Stimulated activated CD8-positive, alpha-beta memory T cell treated with anti-CD3 and anti-CD28 coated beads, Interleukin-7, amount 100 ng/mL, for 1 hour (primary cell): ENCODE measurements at places on chromosomes 5 and 9.

GRCh38 chr5:116032991-116033390 lies 719 bp downstream of the ARL14EPL start:
- no peak for DNase-seq

- no peak for DNase-seq
Observed at GRCh38 chr5:108727236-108727650, 20.5 kb upstream of the FER start.

- DNase-seq: no peak
Observed at GRCh38 chr9:121282277-121283079, 14.5 kb downstream of the GSN start.

GRCh38 chr5:32504329-32504988 lies 59.9 kb upstream of the ZFR start:
- no peak for DNase-seq

- no peak for DNase-seq
Observed at GRCh38 chr9:33065157-33066076, 11.1 kb downstream of the SMU1 start.

DNA sequence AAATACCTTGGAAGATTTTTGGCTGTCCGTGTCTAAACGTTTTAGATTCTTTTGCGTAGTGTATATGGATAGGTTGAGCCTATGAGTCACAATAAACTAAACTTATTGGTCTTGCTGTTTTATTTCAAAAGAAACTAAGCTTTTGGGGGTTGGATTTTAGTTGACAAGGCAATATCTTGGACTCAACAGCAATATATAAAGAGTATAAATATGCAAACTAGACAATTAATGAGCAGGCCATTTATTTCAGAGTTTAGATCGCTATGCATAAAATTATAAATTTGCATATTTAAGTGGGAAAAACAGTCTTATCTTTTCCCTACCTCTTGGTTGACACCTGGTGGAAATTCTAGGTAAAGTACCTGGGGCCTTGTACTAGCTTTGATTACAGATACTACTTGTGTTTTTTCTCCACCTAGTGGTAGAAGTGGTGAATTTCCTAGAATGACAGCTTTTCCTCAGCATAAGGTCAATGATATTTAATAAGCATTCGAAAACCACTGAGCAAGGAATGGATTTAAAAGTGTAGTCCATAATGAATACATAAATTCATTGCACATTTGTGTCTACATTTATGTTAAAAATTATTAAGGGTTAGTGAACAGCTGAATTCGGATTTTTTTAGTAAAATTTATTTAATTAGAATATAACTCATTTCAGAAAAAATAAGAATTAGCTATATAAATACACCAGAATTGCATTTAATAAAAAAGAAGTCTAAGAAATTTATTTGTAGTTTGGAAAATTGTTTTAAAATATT lies 1.7 kb upstream of the ARRDC3 start:
- no peak for DNase-seq

- no peak for DNase-seq
Observed at GRCh38 chr5:1526190-1526631, 2.5 kb upstream of the LPCAT1 start.

- no peak for DNase-seq
Observed at GRCh38 chr9:108156270-108156998, 666.9 kb upstream of the KLF4 start.

- no peak for DNase-seq
Observed at GRCh38 chr5:176819476-176819875, 9.1 kb downstream of the UNC5A start.

DNA sequence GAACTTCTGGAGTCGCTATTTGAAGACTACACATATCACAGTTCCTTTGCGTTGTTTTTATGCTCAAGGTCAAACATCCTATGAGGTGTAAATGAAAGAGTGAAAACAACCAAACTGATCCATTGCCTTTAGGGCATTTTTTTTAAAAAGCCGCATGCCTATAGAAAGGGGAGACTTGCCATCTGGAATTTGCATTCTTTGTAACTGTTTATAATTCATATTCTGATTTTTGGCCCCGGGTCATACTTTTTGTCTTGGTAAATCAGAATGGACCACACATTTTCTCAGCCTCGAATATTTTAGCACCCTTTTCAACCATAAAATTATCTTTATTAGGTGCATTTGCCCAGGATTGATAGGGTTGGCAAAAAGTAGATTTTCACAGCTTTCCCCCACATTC lies 188.0 kb downstream of the GOLPH3 start:
- no peak for DNase-seq

- DNase-seq: no peak
Observed at GRCh38 chr5:80238778-80239679, 16.8 kb downstream of the SERINC5 start.

DNA sequence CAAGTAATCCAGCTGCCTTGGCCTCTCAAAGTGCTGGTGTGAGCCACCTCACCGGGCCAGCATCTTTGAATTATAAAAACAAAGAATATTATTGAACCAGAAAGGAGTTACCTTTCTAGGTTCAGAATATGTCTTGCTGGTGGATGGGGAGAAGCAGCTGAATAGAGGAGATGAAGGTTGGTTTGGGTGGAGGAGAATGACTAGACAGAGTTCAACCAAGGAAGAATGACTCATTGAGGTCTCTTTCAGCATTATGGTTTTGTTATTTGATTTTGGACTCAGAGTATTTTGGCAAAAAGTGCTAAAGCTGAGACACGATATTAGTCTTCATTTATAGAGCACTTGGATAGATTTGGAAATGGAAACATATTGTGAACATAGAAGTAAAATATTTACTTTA lies 75.2 kb upstream of the MPDZ start:
- no peak for DNase-seq

GRCh38 chr5:9782826-9783560 lies 152.8 kb upstream of the TAS2R1 start:
- no peak for DNase-seq

DNA sequence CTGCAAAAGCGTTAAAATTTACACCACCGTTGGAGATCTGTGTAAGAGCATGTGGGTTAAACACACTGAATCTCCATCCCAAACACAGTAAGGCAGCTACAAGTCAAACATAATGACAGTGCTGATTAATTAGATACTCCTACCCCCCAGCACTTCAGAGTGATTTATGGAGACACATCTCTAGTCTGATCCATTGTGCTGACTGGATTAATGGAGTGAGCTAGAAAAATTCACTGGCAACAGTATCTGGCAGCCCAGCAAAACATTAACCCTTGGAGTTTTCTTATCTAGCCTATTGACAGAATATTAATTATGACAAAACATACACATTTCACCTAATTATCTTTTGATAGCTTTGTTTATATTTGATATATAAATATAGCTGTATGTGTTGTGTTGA lies 188.6 kb upstream of the ISL1 start:
- no peak for DNase-seq

- no peak for DNase-seq
Observed at GRCh38 chr9:79917421-79917820, 345.7 kb downstream of the TLE4 start.

DNA sequence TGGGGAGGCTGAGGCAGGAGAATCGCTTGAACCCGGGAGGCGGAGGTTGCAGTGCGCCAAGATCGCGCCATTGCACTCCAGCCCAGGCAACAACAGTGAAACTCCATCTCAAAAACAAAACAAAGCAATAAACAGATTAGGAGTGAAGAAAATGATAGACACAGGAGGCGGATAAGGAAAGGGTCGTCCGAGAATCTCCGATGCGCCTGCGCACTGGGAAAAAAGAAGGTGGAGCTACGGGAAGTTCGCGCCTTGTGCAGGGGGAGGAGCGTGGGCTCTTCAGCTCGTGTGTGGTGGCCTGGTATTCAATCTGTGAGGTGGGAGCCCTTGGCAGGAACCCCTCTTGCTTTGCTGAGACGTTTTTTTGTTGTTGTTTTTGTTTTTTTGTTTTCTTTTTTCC lies 47.3 kb downstream of the GNA14 start:
- DNase-seq: no peak

DNA sequence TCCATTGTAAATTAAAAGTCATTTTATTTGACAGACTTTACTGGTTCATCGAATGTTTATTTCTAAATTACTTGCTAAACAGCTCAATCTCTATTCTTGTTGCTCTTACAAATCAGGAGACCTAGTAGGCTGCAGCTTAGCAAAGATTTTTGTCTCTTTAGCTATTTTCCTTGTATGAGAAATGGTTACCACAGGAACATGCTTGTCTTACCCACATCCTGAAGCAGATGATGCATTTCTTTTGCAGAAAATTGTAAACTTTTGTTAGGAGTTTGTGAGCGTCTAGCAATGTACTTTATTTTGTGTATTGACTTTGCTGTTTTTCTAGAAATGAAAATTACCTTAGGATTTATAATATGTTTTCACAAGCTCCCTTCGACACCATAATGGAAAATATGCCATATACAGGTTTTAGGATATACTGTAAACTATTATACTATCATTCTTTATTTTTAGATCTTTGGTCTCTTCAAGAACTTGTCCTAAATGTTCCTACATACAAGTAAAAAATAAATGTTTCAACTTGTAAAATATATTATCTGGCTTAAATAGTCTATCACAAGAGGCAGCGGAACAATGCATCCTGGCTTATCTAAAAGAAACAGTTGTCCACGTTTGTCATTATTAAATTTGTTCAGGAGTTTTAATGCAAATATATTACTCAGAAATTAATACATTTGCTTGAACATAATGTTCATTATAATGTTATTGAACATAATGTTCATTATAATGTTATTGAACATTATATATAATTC lies 54.1 kb downstream of the SPEF2 start:
- no peak for DNase-seq

DNA sequence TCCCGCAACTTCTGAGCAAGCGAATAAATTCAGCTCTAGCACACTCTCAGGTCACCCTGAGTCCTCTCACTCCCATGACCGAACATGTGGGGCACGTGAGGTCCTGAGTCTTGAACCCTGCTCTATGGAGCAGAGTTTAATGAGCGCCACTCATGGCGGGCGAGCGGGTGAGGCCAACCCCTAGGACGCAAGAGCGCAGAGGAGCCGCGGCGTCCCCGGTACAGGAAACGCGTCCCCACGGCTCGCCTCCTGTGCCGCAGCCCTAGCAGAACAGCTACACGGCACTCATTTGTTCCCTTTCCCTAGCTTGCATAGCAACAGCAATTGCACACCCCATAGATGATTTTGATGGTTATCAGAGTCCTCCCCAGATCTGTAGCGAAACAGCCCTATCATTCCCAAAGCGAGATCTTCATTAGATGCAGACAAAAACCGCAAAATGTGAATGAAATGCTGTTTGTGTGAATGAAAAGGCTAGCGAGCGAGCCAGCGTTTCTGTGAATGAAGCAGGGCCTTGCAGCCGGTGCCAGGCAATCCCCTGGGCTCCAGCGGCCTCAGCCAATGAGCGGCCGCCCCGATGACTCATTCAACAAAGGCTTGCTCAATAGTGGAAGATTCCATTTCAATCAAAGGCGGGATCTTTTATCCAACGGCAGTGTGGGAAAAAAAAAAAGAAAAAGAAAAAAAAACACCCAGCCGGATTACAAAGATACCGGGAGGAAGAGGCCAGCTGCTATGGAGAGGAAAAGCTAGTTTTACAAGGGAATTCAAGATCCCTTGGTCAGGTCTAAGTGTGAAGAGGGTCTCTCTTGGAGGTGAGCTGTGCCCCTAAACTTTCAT lies 1.5 kb upstream of the SHC3 start:
- DNase-seq: no peak

DNA sequence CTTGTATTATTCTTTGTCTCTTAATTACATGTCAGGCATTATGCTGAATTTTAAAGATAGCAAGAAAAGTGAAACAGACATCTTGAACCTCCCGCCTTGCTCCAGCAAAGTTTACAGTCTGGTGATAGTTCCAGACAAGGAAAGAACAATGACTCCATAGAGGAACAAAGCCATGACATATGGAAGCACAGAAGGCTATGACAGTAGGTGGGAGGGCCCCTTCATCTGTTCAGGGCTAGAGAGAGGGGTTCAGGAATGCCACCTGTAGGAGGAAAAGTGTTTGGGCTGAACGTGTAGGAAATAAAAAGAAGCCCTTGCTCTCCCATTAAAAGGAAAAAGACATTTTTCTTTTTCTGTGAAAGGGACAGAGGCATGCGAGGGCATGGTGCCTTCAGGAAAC lies 315.6 kb downstream of the TRIM32 start:
- no peak for DNase-seq

- DNase-seq: no peak
Observed at GRCh38 chr9:78437806-78438205, 140.9 kb downstream of the PSAT1 start.

- DNase-seq: no peak
Observed at GRCh38 chr5:78328585-78329173, 31.7 kb upstream of the SCAMP1 start.
